Caco-2 (cell line): ENCODE measurements at places on chromosomes 16 and 17.
A peak's percentile ranks its signal among the peaks of the same experiment; 100 is the strongest.

GRCh38 chr17:51435641-51436091, 175.3 kb downstream of the UTP18 start:
- DNase-seq, result peak; percentile 68

DNA sequence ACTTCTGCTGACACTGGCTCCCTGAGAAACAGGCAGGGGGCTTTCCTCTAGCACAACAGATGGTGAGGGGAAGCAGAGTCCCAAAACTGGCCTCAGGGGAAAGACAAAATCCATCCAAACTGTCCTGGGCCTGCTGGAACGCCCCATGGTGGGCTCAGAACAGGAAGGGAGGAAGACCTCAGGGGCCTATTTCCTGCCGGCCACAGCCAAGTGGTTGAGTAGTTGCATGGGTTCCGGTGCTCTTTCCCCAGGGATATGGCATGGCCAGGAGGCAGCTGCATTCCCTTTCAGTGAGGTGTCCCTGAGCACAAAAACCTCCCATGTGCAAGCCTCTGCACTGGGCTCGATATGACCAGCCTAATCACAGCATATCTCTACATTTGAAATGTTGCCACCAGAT, 303.0 kb upstream of the IRX5 start:
- no peak for DNase-seq

GRCh38 chr16:67936880-67937605, 393 bp upstream of the PSMB10 start:
- no peak for DNase-seq

DNA sequence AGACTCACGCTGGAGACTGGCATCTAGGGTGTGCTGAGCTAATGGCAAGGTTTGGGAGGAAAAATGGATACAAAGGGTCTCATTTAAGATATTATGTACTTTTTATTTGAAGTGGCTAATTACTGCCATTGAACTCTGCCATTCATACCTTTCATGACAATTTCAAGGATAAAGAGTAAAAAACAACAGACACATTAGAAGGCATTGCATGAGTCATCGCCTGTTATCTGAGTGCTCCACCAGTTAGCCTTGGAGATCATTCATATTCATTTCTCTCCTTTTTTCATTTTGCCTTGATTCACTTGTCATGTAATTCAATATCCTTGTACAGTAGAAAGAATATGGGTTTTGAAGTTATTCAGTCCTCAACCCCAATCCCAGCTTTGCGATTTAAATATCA, 109.5 kb downstream of the CDH8 start:
- no peak for DNase-seq

- DNase-seq, result no peak
Observed at GRCh38 chr16:89168381-89169189, 3.0 kb upstream of the CDH15 start.

GRCh38 chr17:62671553-62671952, 44.1 kb downstream of the MRC2 start:
- DNase-seq, result no peak

DNA sequence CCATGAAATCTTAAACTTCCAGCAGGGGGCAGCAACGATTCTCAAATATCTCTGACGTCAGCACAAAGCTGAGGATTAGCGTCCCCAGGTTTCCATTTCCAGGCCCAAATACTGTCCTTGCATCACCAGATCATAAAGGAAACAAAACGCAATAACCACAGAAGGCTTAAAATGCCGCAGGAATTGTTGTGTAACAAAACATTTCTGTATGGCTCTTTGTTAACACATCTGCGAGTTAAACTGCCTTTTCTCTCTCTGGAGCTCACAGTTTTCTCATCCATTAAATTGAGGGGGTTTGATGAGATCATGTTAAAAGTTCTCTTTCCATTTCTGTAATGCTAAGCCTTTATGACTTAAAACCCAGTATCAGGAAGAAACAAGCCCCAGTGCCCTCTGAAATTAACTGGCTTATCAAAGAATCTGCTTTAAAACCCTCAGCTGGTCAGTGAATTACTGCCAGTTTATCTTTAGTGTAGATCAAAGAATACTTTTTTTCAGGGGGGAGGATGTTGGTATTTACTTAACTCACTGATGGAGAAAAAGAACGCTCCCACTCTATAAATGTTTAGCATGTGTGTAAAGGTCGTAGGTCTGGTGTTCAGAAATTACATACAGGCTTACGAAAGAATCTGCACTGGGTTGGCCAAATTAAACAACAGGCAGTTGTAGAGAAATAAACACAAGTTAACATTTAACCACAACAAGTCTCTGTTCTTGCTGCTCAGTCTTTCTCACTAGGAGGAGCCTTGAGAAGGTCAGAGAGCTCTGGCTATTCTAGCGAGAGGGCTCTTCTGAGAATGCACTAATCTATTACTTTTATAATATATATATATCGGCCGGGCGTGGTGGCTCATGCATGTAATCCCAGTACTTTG, 10.6 kb upstream of the TERF2 start:
- DNase-seq, result peak; percentile 91

DNA sequence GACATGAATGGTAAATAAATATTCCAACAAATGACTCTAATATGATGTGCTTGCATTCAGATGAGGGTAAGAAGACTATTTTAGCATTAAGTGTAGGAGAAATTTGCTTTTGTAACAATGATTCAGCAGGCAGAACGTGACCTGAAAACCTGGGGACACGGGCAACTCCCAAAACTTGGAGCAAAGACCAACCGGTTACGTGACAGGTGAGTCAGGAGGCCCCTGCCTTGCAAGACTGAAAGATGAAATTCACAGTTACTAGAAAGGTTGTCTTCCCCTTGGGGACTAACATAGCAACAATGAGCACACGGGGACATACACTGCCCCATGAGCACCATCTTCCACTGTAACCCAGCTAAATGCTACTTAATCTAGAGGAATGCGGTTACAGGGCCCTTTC, 33.5 kb upstream of the ERN1 start:
- no peak for DNase-seq

- no peak for DNase-seq
Observed at GRCh38 chr17:7750321-7750821, 32.8 kb downstream of the DNAH2 start.

GRCh38 chr16:74298104-74298503, 1.5 kb downstream of the PSMD7 start:
- DNase-seq, result peak; percentile 51

DNA sequence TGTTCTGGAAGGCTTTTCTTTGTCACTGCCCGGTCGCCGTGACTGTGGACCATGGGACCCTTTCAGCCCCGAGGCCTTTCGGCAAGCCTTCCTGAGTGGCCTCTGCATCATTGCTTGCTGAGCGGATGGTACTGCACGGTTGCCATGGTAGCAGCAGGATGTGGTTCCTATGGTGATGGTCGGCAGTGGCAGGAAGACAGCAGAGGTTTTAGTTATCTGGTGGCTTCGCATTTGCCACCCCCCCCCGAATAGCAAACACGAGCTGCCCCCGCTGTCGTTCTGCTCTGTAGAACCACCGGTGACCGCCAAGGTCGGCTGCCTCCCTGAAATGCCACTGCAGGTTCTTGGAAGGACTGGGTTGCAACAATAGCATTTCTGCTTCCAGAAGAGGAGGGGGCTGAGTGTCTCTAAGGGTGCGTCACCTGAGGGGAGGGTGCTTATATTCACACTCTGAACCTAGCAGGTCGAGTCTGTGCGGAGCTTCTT, 76.6 kb downstream of the CMIP start:
- no peak for DNase-seq

- DNase-seq, result no peak
Observed at GRCh38 chr16:4293181-4293716, 20.4 kb upstream of the TFAP4 start.

DNA sequence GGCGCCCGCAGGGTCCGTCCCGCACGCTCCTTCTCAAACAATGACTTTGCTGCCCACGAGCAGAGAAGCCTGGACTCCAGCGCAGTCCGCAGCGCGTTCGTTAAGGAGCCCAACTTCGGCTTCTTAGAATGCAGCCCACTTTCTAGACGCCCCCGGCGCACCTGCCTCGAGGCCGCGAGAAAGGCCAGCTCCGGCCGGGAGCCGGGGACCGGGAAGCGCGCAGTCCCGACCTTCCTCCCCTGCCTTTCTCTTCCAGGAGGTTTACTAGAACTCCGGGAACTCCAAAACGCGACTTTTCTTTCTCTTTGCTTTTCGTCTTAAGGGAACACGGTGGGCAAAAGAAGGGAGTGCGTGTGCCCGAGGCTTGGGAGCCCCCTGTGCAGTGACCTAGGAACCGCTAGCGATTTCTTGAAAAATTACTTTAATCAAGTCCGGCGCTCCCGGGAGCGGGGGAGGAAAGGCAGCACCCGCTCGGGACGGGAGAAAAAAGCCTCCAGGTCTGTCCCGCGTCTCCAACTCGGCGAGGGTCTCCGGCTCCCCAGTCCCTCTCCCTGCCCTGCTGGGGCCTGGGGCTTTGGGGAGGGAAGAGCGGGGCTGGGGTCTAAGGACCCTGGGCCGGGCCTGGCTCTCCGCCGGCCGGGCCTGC, 2.6 kb downstream of the HNF1B start:
- peak; percentile 61 for DNase-seq

DNA sequence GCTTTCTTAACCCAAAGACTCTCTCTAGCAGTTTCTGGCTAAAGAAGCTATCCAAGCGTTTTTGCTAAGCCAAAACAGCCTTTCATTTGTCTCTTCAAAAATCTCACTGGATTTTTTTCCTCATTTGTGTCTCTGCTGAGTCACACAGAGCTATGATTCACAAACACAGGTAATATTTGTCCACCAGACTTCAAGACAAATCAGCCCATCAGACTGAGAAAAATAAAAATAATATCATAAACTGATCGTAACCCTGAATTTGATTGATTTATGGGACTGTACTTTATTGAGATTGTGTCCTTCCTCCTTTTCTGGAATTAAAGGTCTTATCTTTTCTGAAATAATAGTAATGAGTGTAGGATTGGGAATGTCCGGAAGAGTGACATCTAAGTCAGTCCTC, 25.8 kb downstream of the TRIM16 start:
- no peak for DNase-seq
